ENCODE measurements at places on chromosomes 2 and 18. TPM values are rescaled to one million over a fixed set of nuclear protein-coding genes. Genes with fewer than 3 reads are reported as not detected.

The RGPD4 gene
- not detected for total RNA-seq

The ACP1 gene
- total RNA-seq, result 124 TPM

The MALT1 gene
- 32.4 TPM for total RNA-seq

The UGT1A1 gene
- not detected for total RNA-seq

The ADAM23 gene
- total RNA-seq, result 0.15 TPM

The MFF gene
- 74.9 TPM for total RNA-seq

DNA sequence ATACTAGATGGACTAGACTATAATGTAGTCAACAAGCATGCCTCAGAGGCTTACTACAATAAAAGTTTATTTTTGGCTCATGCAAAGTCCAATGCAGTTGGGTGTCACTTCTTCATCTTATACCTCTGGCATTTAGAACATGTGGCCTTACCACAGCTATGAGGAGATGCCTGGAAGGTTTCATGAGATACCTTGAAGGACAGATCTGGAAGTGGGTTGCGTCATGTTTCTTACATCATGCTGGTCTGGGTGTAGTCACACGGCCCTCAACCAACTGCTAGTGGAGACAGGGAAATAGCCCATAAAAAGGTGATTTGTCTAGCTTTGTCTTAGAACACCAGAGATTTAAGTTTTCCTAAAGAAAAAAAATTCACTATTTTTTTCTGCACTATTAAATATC lies 91.7 kb upstream of the MMADHC start:
- no peaks in the 10 kb centered on the region for H3K4me1 ChIP-seq
- no peak overlapping the region for H3K4me3 ChIP-seq
- no peak overlapping the region for H3K27ac ChIP-seq

DNA sequence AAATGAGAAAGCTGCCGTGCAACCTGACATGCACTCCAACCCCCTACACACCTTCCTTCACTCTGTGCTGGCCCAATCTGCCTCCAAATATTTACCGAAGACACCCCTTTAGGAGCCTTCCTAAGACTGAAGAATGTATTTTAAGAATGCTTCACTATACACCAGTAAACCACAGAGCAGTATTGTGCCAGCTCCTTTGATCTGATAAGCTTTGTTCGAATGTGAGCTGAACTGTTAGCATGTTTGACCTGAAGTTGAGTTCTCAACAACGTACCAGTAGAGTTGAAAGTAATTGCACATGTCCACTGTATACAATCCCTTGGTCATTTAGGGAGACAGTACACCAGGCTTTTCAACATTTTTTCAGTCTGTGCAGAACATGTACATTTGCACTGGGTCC lies 259.2 kb downstream of the TGIF1 start:
- peaks cover 24% of the 10 kb centered on the region for H3K27me3 ChIP-seq
- H3K27ac ChIP-seq, result no peak overlapping the region
- H3K4me1 ChIP-seq, result no peaks in the 10 kb centered on the region
- no peak for DNase-seq

GRCh38 chr2:213087040-213087439 lies 64.4 kb downstream of the IKZF2 start:
- no peak for DNase-seq
- no peak overlapping the region for H3K27ac ChIP-seq
- H3K36me3 ChIP-seq, result no peaks in the 10 kb centered on the region
- H3K4me3 ChIP-seq, result no peak overlapping the region

- peaks cover 58% of the 10 kb centered on the region for H3K36me3 ChIP-seq
- DNase-seq, result no peak
- H3K4me3 ChIP-seq, result no peak overlapping the region
- H3K27ac ChIP-seq, result no peak overlapping the region
These were observed 99.3 kb downstream of the ROCK1 start for GRCh38 chr18:21012308-21012707.

DNA sequence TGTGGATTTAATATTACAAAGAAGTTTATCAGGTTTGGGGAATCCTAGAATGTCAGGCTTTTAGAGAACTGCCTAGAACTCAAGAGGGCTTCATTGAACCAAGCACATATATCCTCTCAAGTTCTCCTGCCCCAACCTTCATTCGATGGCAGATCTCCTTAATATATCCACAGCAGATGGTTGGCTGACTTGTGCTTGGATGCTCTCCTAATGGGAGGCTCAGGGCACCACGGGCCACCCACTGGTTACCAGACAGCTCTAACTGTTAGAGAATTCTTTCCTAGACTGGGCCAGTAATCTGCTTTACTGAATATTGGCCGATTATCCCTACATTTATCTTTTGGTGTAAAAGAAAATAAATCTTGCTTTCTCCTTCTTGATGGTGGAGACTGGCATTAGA lies 87.2 kb upstream of the ATP8B1 start:
- H3K27ac ChIP-seq, result no peak overlapping the region
- H3K4me1 ChIP-seq, result no peaks in the 10 kb centered on the region
- no peak overlapping the region for H3K4me3 ChIP-seq
- H3K27me3 ChIP-seq, result no peaks in the 10 kb centered on the region
- DNase-seq, result no peak

- H3K27ac ChIP-seq, result no peak overlapping the region
- no peaks in the 10 kb centered on the region for H3K36me3 ChIP-seq
- H3K4me3 ChIP-seq, result no peak overlapping the region
These were observed 332.0 kb downstream of the SLC4A3 start for GRCh38 chr2:219959471-219959870.

GRCh38 chr18:63971320-63972001 lies 1.6 kb downstream of the SERPINB8 start:
- H3K27me3 ChIP-seq, result no peaks in the 10 kb centered on the region
- H3K36me3 ChIP-seq, result peaks cover 11% of the 10 kb centered on the region
- H3K27ac ChIP-seq, result peak overlapping the region; percentile 98
- H3K4me1 ChIP-seq, result peaks cover 55% of the 10 kb centered on the region
- DNase-seq, result no peak

- H3K4me1 ChIP-seq, result no peaks in the 10 kb centered on the region
- no peak overlapping the region for H3K27ac ChIP-seq
- H3K27me3 ChIP-seq, result peaks cover 4% of the 10 kb centered on the region
- no peaks in the 10 kb centered on the region for H3K36me3 ChIP-seq
- no peak for DNase-seq
These were observed 289.9 kb downstream of the AFF3 start for GRCh38 chr2:99852376-99852934.

DNA sequence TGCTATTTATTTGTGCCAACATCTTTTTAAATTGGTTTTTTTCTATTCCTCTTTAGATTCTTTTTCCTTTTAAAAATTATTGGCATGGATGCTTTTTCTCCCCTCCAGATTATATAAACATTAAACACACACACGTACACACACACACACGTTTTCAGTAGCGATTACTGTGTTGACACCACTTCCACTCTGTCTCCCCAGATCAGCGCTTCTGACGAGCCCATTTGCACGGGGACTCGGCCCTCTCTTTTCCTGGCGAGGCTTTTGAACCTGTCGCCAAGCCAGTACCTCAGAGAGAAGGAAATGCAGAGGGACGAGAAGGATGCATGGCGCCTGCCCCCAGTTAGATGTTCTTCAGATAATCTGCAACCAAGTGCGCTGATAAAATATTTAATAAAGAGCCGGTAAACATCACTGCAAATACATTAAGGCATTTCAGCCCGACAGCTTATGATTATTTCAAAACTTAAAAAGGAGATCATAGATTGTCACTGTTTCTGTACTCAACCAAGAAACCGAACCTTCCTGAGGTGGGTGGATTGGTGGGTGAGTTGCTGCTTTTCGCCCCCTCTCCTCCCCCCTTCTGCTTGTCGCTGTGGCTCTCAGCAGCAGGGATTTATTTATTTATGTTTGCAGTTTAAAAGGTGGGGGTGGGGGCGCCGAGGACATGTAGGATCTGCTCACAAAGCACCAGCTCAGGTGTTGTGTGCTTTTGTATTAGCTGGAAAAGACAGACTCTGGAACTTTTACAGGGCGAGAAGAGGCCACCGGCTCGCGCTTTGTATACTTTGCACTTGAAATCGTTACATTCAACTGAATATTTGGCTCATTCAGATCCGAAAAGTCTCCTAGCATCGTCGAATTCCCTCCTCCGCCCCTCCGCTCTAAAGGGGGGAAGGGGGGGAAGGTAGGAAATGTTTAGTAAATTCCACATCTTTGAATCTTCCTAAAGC lies 787 bp upstream of the TBR1 start:
- peaks cover 23% of the 10 kb centered on the region for H3K36me3 ChIP-seq
- peaks cover 59% of the 10 kb centered on the region for H3K27me3 ChIP-seq
- peaks cover 61% of the 10 kb centered on the region for H3K4me1 ChIP-seq
- no peak for DNase-seq
